DMS 273 treated with DMSO at 0.1 percent for 48 hours (cell line): ENCODE measurements at places on chromosomes 12 and 14.

GRCh38 chr12:129821964-129822363, 81.9 kb downstream of the TMEM132D start:
- no peak for DNase-seq

DNA sequence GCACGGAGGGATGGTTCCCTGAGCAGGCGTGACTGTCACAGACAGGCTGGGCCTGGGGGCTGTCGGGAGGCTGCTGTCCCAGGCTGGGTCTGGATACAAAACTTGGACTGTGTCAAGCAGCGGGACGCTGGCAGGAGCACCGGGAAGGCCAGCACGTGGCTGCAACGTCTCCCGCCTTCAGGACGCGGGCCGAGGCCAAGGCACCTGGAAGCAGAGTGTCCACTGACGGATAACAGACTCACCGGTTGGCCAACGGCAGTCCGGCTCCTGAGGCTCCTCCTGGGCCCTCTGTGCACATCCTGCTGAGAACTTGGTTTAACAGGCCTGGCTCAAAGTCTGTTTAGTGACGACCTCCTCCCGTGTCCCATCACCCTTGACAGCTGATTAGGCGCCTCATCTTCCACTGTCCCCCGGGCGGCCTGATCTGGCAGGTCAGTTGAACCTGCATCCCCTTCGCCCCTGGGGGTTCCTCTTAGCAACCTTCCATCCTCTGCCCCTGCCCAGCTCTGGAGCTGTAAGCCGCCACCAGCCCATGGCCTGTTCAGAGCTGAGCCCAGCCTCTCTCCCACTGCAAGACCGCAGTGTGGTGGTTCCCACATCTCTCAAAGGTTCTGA, 2.5 kb downstream of the XRCC3 start:
- no peak for DNase-seq

GRCh38 chr14:54512393-54512792, 2.7 kb downstream of the CGRRF1 start:
- DNase-seq = no peak

GRCh38 chr12:467591-467990, 7.9 kb downstream of the B4GALNT3 start:
- DNase-seq = no peak

DNA sequence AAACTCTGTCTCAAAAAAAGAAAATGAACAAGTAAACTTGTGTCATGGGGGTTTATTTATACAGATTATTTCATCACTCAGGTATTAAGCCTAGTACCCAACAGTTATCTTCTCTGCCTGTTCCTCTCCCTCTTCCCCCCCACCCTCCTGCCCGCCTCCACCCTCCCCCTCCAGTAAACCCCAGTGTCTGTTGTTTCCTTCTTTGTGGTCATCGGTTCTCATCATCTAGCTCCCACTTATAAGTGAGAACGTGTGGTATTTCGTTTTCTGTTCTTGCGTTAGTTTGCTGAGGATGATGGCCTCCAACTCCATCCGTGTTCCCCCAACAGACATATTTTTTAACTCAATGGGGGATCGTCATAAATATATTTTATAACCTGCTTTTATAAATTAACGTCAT, 12.3 kb downstream of the IL31 start:
- DNase-seq = no peak

DNA sequence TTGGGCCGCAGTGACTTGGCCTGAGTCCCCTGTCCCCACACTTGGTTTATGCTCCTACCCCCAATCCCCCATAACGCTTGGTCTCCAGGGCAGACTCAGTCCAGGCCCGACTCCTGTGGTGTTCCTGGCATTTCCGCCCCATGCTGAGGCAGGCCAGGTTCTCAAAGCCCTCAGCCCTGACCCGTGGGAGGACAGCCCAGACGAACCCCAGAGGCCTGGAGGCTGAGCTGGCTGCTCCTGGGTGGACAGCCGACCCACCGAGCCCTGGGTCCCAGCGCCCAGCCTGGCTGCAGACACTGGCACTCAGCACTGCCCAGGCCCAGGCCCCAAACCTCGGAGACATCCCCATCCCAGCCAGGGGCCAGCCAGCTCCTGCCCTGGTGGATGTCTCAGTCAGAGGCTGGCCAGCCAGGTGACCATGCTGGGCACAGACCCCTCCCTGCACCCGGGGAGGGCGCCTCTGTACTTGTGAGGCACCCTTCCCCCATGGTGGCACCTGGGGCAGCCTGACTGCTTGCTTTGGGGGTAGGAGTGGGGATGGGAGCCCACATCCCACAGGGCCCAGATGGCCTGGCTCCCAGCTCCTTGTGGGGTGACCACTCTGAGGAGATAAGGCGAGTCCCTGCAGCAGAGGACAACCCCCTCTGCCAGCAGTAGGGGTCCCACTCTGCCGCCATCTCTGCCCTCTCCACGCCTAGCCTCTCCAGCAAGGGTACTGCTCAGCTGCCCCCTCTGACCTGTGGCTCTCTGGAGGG, 1.4 kb downstream of the PLD4 start:
- DNase-seq = no peak

- no peak for DNase-seq
Measured at GRCh38 chr12:97167598-97167997, 260.5 kb downstream of the NEDD1 start.

GRCh38 chr12:52213564-52214420, 19.3 kb upstream of the KRT7 start:
- DNase-seq = no peak

DNA sequence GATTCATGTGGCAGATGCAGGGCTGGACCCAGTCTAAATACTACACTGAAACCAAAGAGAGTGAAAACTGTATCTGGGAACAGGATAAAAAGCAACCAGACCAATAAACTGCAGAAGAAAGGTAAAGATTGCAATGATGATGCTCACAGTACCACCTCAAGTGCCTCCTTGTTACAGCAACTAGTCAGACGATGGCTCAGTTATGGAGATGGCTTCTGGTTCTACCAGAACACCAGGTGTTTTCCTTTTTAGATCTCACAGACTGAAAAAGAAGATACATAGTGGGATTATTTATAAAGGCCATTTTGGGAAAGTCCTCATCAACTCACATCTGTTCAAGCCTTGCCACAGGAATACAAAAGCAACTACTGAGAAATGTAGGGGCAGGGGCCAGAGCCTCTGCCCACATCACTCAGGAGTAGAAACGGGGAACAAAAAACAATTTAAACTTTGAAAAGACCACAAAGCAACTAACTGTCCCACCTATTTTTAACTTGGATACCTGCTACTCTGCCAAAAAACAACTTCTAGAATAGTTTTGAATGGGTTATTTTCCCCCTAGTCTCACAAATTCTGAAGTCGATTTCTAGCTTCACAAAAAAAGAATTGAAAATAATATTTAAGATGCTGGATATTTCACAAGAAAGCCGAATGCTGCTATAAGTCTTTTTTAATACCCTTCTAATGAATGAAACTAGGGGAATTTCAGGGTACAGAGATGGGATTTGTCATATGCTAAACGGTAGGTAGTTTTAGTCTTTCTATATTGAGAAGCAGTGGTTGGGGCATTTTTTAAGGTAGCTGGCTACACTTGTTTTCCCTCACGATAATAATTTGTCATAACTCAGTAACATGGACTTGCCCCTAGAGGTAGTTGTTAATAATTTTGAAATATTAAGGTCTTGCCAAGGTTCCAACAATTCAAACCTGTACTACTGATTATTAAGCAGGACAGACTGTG, 197.2 kb upstream of the TMPO start:
- DNase-seq = no peak

- DNase-seq = no peak
Measured at GRCh38 chr12:77761286-77761685, 69.4 kb upstream of the NAV3 start.

DNA sequence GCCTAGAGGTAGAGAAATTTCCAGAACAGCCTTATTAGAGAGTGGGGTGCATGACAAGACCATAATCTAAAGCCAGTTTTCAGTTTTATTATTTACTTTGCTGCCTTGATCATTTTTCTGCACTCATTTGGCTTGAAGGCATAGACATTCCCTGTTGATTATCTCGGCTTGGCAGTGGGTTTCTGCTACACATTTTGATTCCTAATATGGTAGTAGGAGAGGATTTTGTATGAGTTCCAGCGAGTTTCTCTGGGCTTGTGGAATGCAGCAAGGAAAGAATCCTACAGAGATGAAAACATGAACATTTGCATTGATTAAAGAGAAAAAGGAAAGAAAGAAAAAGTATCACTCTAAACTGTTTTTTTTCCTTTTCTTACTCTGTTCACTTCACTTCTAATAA, 281.2 kb downstream of the PAWR start:
- no peak for DNase-seq

DNA sequence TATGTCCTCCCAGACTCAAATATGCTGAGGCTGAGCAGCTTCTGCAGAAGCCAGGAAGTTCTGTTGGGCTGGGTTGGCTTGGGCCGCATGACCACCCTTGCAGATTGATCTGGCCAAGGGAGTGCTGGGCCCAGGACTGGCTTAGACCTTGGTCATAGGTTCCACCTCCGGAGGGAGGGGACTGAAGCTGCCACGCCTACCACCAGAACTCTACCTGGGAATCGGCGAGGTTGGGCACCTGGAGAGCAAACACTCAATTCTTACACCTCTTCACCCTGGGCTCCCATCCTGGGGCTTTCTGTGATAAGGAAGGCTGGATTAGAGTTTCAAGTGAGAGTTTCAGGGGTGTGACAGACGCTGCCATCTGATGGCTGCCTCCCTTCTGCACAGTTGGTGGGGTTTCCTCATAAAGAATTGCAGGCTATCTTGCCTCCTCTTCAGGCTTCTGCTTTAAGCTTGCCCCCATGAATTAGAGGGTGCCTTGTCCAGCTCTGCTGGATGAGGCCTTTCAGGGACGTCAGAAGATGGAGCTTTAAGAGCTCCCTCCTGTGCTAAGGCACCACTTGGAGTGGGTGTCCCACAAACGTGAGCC, 5.8 kb downstream of the SLC24A4 start:
- DNase-seq = no peak

GRCh38 chr12:98745578-98746391, 100.7 kb downstream of the APAF1 start:
- DNase-seq = no peak

DNA sequence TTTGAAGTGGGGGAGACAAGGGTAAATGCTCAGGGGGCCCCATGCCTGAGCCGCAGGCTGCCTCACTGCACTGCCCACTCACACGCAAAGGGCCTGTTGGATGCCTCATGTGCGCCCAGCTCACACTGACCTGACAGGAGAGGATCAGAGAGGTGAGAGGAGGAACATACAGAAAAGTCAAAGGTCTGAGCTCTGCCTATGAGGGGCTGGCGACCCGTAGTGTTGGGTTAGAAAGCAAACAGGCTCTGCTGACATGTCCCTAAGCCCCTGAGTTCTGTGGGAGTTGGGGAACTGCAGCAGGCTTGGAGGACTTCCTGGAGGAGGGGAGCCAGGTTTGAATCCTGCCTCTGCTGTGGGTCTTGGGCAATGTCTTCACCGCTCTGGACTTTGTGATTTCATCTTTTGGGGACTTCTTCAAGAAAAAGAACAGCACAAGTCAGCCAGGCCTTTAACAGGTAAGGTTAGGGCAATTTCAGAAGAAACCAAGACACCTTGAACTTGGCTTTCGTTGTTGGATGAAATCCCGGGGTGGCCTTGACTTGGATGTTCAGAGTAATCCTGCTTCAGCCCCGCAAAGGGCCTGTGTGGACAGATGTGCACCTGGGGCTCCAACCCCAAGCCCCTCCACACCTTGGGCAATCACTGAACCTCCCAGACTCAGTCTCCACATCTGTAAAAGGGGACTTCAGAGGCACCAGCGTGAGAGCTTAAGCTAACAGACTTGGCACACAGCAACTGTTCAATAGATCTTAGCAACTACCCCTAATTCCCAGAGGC, 116.8 kb downstream of the SCARB1 start:
- DNase-seq = no peak

DNA sequence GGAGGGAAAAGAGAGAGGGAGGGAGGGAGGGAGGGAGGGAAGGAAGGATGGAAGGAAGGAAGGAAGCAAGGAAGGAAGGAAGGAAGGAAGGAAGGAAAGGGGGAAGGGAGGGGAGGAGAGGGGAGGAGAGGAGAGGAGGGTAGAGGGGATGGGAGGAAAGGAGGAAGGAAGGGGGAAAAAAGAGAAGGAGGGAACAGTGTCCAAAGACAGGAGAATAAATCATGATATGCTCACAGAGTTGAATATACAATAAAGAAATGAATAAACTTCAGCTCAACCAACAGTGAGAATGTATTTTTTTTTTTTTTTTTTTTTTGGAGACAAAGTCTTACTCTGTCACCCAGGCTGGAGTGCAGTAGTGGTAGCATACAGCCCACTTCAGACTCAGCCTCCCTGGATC, 4.0 kb downstream of the OR6J1 start:
- DNase-seq = no peak

GRCh38 chr14:55535516-55536203, 44.3 kb upstream of the KTN1 start:
- no peak for DNase-seq

DNA sequence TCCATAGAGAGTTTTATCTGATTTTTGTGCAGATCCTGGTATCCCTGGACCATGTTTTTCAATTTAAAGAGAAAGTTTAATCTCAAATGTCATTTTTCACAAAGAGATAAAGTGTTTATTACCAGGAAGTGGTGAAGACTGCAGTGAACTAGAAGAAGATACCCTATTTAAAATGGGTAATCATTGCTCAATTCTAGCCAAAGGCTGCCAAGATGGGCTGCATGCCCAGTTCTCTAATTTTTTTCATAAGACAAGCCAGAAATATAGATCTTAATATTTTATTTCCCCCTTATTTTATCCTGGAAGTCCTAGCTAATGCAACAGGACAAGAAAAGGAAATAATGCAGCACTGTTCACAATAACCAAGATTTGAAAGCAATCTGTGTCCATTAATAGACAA, 343.5 kb downstream of the PCNX1 start:
- no peak for DNase-seq

DNA sequence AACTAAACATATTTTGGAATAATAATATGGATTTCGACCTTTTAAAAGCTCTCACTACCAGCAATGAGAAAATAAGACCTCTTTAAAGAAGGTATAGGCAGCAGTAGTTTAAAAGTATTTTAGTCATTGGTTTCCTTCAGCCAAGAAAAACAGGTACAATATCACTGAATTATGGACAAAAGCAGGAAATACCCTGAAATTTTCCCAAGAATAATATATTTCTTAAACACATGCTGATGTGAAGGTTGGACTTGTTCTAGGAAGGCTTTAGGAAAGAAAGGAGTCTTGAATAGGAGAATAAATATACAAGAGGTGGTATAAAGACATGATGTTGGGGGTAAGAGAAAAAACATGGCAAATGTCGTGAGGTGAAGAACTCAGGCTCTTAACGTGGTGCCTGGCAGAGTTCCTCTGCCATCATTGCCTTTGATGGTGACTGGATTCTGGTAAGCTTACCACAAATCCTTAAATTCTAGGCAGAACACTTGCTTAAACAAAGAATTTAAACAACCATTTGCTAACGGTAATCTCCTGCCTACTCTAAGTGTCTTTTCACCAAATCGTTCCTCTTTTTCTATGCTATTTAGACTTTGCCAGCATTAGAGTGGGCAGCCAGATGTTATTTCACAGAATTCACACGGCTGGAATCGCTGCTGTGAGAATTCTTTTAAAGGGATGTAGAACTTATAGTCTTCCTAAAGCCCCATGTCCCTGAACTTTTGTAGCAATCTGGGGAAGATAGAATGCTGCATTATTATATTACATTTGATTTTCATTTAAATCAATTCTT, 11.9 kb upstream of the NUDT4 start:
- no peak for DNase-seq
